Upper lobe of right lung (tissue), 1 donor: ENCODE measurements at places on chromosomes 13 and 19. TPM values are rescaled to one million over a fixed set of nuclear protein-coding genes. Genes with fewer than 3 reads are reported as not detected.
A peak's percentile ranks its signal among the peaks of the same experiment; 100 is the strongest.

- H3K4me3 ChIP-seq, result peak overlapping the region; percentile 12
- H3K36me3 ChIP-seq, result no peaks in the 10 kb centered on the region
- H3K27me3 ChIP-seq, result no peaks in the 10 kb centered on the region
- DNase-seq, result peak; percentile 86
- no peak overlapping the region for H3K27ac ChIP-seq
Measured at GRCh38 chr13:105410602-105411001, 1124.9 kb downstream of the EFNB2 start.

The ZNF536 gene
- 0.09 TPM for total RNA-seq

The CGB3 gene
- total RNA-seq, result not detected

DNA sequence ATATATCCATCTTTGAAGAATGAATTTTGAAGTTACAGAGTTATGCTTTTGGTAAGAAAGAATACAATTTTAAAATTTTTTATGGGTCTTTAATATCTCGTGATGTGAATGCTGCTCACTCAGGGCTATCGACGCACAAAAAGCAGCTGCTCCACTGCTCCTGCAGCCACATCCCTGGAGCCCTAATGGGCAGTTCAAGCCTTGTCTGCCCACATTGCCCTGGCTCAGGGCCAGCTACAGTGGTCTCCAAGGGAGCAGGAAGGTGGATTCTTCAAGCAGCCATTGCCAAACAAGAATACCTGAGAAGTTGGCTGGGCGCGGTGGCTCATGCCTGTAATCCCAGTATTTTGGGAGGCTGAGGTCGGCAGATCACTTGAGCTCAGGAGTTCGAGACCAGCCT is 85.8 kb downstream of the IPO5 start:
- H3K27me3 ChIP-seq, result no peaks in the 10 kb centered on the region
- no peak for DNase-seq
- H3K27ac ChIP-seq, result no peak overlapping the region
- H3K4me3 ChIP-seq, result no peak overlapping the region

DNA sequence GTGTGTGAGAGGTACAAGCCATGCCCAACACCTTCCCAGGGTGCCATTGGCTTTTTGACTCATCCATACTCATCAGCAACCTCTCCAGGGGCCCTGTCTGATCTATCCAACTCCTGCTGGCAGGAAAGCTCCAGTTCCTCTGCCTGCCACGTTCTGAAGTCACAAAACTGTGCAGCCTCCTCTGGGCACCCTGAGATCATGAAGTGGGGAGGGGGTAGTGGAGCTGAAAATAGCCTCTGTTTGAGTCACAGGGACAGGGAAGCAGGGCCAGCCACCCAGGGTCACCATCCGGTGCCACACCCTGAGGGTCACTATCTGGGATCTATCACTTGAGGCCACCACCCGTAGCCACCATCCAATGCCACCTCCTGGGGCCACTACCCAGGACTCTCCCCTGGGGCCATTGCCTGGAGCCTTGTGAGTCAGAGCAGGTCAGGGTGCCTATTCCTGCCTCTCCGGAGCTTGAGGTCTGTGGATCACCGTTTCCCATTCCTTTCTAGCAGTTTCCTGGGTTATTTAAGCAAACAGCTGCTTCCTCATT is 172.1 kb downstream of the NUFIP1 start:
- no peaks in the 10 kb centered on the region for H3K27me3 ChIP-seq
- no peak overlapping the region for H3K27ac ChIP-seq

DNA sequence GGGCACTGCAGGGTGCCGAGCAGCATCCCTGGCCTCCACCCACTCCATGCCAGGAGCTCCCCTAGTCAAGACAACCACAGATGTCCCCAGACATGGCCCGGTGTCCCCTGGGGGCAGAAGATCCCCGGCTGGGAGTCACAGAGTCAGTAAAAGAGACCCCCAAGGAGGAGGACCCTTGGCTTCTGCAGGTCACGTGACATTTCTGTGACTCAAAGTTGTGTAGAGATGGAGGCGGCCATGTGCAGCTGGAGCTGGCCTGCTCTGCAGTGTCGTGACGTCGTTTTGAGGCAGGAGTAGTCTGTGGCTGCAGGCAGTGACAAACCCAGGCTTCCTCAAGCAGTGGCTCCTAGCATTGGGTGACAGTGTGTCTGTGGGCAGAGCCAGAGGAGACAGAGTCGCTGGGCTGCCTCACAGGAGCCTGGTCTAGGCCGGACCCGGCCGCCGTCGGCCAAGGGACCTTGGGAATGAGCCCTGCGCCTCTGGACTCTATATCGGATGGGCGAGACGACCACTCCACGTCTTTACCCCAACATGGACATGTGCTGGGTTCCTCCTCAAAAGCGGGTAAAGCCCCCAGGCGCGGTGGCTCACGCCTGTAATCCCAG is 7.7 kb upstream of the DIRAS1 start:
- H3K27me3 ChIP-seq, result peaks cover 20% of the 10 kb centered on the region
- no peak overlapping the region for H3K4me3 ChIP-seq
- no peak overlapping the region for H3K27ac ChIP-seq
- H3K36me3 ChIP-seq, result peaks cover 7% of the 10 kb centered on the region
- no peaks in the 10 kb centered on the region for H3K4me1 ChIP-seq

DNA sequence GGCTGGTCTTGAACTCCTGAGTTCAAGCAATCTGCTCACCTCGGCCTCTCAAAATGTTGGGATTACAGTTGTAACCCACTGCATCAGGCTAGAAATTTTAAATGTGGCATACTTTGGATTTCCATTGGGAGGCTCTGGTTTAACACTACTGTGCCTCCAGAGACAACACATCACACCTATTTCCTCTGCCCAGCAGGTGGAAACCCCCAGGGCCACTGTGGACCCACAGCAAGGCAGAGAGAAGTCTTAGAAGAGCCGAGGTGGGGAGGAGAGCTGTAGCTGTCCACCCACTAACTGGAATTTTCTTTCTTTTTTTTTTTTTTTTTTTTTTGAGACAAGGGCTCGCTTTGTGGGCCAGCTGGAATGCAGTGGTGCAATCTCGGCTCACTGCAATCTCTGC is 39.4 kb downstream of the IER2 start:
- no peak for DNase-seq
- peaks cover 5% of the 10 kb centered on the region for H3K4me1 ChIP-seq
- H3K36me3 ChIP-seq, result no peaks in the 10 kb centered on the region

DNA sequence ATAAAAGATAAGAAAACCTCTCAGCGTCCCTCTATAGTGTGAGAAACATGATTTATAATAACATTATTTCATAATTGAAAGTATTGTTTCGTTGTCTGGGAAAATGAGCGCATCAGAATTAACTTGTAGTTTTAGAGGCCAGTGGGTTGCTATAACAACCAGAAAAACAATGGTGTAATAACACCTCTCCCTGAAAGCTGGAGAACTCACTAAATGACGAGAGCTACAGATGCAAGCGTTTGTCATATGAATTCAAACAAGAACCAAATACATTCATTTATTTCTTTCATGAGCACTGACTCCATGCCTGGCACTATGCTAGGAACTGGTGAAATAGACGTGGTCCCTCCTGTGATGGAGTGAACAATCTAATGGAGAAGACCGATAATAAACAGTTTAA is 16.3 kb downstream of the KBTBD7 start:
- DNase-seq, result no peak
- no peaks in the 10 kb centered on the region for H3K27me3 ChIP-seq
- H3K4me1 ChIP-seq, result no peaks in the 10 kb centered on the region
